ENCODE measurements at places on chromosomes 12 and 14.

DNA sequence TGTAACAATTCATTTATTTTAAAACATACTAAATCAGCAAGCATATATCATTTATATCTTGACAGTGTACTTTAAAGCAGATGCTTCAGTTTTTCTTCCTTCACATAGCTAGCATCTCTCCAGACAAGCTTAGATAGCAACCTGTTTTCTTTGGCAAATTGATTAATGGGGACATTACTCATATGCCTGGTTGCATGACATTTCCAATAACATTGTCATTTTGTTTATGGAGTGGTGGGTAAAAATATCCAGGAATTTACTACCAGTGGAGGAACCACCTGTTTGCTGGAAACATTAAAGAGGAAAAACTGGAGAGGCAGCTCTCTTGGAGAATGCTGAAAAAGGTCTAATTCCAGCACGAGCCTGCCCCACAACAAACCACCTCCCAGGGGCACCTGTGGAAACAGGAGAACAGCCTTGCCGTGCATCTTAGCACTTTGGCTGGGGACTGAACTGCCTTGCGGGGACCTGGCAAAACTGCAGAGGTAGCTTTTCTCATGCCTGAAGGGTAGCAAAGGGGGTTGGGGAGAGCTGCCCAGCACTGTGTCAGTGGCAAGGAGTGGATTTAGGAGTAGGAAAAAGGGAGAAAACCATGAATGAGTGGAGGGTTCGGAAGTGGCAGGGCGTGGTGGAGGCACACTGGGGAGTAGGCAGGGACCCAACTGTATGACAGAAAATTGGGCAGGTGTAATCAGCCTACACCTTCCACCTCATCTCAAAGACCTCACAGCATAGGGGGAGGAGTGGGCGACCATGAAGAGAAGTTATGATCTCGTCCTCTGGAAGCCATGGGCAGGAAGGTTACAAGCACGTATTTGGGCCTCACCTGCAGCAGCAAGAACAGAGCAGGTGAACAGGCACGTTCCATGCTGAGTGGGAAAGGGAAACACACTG, 11.7 kb upstream of the CREBL2 start:
- DNase-seq = no peak

GRCh38 chr12:53975479-53976152, 862 bp upstream of the HOTAIR start:
- DNase-seq = no peak

GRCh38 chr14:77589099-77589498, 27.3 kb downstream of the SPTLC2 start:
- no peak for DNase-seq

GRCh38 chr12:81962126-81962856, 203.1 kb upstream of the PPFIA2 start:
- DNase-seq = no peak

DNA sequence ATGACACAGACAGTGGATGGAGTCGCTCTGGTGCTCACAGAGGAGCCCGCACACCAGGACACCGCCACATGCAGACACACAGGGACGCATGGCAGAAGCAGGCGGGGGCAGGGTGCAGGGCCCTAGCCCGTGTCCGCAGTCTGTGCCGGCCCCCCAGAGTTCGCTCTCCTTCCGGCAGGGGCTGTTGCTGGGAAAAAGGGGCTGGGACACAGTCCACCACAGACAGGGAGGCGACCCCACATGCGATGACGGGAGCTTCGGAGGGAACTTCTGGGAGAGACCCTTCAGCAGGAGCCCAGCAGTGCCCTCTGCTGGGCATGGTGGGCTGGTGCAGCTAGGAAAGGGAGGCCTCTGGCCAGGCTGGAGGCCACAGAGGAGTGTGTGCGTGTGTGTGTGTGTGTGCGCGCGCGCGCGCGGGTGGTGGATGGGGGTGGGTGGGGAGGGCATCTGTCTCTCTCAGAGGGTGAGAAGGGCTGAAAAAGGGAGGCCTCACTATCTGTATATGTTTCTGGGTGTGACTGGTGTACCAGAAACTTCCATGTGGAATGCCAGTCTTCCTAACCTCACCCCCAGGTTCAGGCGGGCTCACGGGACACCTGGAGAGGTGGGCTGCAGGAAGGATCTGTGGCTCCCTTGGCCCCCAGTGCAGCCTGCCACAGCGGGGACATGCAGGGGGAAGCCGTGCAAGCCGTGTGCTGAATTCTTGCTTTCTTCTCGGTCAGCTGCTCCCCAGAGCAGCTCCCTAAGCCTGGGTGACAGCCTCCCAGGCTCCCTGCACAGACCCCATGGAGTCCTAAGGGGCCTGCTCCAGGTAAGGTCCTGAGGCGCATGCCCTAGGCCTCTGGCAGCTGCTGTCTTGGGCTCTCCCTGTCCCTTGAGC, 60.7 kb downstream of the PLEKHG3 start:
- DNase-seq = peak; percentile 60
